T-helper 1 cell (primary cell): ENCODE measurements at places on chromosomes 4 and X.

- no peak for DNase-seq
Observed at GRCh38 chrX:103124284-103124683, 31.3 kb upstream of the NXF3 start.

DNA sequence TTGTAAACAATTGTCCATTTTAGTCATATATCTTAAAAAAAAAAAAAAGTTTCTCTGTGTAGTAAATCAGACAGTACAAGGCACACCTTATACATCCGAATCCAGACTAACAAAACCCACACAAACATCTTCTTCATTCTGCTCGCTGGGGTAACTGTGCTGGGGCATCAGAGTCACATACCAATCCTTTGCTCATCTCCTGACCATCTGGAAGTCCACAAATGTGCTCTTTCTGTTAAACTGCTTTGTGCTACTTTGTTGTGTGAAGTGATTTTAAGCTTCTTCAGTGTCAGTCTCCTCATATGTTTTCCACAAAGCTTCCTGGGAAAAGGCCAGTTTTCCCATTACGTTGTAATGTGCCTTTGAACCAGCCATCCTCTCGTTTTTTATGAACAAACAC, 86.2 kb upstream of the CBR4 start:
- no peak for DNase-seq

DNA sequence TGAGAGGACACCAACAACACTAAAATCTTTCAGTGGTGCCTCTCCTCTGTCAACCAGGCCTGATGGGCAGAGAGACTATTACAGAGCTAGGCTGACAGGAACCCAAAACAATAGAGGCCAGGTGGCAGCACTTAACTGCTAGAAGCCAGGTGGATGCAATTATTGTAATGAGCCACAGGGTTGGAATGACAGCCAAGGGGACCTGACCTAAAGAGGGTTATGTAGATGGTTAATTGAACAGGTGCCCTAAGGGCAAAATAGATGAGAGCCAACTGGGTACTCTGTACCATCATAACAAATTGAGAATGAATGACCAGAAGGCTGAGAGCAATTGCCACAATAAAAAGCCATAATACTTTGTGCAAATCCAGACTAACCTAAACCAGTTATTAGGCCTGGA, 24.7 kb upstream of the FRAS1 start:
- DNase-seq, result no peak

DNA sequence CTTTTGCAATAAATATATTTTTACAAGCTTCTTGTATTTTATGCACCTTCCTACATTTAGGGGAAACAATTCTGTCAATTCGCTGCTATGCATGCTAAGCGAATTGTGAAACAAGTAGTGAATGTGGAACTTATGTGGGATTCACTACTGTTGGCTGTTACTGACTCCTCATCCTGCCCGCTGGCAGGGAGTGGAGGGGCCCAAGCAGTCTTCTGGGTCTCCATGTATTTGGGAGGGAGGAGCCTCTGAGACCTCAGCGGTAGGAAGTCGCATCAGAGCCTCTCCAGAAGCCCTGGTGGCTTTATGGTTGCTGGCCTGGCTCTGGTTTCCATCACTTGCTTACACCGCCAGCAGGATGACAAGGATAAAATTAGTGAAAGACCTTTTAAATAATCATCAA, 3.7 kb upstream of the SETD7 start:
- DNase-seq, result no peak

- no peak for DNase-seq
Observed at GRCh38 chr4:147678796-147679549, 5.0 kb downstream of the PRMT9 start.

DNA sequence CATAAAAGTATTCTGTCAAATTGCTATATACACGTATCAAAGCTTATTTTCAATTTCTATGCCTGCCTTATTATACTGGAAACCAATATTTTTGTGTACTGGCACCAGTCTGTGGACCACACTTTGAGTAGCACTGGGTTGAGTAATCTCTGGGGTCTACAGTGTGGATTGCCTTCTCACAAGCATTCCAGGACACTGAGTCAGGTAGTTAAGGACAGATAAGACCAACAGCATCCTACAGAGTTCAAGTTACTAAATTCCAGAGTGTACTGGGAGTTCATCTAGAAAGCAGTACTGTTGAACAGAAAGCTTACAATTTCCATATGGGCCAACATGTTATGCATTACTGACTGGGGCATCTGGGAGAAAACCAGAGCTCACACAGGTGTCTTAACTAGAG, 61.8 kb downstream of the VMA21 start:
- DNase-seq, result no peak

DNA sequence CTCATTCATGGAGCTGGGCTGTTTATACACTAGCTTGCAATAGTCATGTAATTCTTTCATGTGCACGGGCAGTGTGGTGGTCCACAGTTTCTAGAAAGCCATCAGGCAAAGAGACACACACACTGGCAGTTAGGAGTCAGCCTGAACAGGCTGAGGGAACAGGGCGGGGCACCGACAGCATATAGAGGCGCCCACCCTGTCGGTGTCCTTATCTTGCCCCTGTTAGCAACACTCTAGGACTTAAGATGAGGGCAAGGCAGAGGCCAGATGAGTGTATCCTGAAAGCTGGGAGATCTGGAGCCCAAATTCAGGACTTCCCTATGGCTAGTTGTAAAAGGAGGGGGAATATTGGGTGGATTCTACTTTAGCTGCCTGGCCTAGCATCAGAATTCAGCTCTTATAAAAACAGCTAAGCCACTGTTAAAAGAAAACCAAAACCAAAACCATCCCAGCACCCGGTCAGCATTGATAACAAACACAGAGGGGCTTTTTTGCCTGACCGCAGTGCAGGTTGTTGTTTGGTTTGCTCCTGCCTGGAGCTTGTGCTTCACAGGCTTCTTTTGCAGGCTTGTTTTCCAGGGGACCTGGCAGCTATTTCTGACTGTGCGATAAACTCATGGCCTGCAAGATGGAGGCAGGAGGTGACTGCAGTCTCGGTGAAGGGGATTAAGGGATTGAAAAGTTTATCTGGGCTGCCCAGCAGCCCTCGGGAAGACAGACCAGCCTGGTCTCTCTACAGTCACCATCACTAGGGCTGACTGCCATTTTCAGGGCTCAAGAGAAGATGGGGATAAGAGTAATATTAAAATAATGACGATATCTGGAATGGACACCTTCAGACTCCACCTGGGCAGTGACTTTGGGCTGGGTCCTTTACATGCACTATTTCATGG, 638.9 kb downstream of the MID1IP1 start:
- peak; percentile 38 for DNase-seq

DNA sequence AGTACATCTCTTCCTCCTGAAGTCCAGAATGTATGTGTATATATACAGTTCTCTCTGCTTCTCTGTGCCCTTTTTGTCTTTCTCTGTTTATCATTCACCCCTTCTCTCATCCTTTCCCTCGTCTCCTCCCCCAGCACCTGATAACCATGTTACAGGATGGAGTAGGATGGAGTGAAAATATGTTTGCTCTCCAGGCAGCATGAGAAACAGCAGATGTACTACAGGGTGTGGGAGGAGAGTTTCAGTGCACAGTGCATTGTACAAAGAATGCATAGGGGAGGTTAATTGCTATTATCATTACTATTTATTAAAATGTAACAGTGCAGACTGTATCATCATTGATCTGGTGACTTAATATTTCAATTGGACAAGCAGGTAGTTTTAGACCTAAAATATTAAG, 104.5 kb downstream of the MFAP3L start:
- no peak for DNase-seq

GRCh38 chr4:150232029-150232428, 153.8 kb downstream of the DCLK2 start:
- DNase-seq, result no peak

DNA sequence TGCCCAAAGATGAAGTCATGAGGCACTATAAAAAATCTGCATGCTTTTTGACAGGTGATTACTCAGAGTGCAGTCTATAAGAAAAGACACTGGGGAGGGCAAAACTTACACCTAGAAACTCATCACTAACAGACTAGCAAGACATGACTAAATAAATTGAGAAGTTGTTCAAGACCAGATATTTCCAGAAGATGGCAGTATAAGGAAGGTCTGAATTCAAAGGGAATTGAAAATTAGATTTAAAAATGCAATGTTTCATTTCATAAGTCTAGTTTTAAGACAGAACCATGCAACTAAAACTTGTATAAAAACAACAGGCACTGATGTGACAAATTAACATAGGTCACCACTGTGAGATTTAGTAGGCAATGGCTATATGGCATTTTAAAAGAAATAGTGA, 232.5 kb upstream of the POF1B start:
- no peak for DNase-seq

DNA sequence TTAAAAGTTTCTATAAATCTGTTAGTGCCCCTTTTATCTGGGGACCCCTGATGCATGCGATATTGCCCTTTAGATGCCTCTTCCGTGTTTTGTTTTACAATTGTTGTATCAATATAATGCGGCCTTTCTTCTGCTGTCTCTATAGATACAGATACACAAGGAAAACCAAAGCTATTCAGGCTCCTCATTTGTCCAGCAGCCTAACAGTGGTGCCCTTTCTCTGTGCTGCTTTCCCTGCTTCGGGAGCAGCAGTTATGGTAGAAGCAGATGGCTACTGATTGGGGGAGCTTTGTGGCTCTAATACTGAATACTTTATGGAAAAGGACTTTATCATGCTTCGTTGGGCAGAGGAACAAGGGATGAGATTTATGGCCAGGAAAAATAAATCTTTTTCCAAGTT, 10.6 kb upstream of the PRDM8 start:
- no peak for DNase-seq

DNA sequence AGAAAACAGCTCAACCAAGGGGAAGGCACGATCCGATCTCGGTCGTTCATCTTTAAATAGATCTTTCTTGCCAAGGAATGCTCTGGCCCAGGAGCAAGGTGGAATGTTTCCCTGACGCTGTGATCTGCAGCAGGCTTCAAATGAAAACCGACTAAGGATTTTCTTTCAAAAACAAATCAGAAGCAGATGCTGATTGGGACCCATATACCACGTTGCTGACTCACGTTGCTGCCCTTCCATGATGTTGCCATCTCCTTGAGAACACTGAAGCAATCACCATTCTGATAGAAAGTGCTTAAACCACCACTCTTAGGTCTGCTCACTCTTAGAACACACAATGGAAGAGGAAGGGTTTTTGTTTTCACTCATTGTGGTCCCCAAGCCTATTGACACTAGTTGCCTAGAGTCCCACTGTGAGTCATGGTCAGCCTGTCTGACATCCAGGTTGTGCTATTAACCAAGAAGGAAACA, 26.1 kb downstream of the LAMTOR3 start:
- no peak for DNase-seq

DNA sequence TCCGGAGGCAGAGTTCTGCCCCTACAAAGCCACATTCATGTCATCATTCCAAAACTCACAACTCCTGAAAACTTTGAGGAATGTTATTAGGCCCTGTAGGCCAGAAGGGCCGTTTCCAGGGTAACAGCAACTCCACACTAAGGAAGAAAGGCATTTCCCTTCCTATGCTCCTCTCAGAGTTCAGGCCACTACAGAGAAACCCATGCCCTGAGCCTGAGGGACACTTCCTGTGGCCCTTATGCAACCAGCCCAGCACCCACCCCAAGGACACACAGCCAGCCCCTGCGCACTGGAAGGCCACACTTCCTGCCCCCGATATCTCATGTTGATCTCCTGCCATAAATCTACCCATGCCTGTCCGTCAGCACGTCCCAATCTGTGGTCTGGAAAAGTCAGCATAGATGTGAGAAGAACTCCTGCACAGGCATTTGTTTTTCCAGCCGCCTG, 289.3 kb downstream of the BCOR start:
- no peak for DNase-seq

GRCh38 chr4:82428526-82428968, 1.7 kb downstream of the HNRNPDL start:
- no peak for DNase-seq

- no peak for DNase-seq
Observed at GRCh38 chr4:147590249-147590920, 26.8 kb upstream of the TMEM184C start.

GRCh38 chrX:9597361-9598035, 132.6 kb downstream of the TBL1X start:
- no peak for DNase-seq

DNA sequence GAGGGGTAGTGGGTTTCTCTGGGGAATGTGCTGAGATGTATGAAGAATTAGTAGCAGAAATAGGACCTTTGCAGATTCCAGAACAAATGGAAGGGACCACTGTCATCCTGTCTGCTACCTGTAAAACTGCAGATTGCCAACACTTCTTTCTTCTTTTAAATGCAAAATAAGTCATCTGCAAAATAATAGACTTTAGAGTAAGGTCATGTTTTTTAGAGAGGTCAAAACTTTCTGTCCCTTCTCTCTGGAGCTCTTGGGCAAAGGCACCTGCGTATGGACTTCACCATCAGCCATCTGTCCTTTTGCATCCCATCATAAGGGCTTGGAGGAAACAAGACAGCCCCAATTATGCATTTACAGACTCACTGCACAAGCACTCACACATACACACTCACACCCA, 121.1 kb upstream of the PPARGC1A start:
- DNase-seq, result no peak

- no peak for DNase-seq
Observed at GRCh38 chrX:106300239-106300638, 132.1 kb downstream of the PWWP3B start.

DNA sequence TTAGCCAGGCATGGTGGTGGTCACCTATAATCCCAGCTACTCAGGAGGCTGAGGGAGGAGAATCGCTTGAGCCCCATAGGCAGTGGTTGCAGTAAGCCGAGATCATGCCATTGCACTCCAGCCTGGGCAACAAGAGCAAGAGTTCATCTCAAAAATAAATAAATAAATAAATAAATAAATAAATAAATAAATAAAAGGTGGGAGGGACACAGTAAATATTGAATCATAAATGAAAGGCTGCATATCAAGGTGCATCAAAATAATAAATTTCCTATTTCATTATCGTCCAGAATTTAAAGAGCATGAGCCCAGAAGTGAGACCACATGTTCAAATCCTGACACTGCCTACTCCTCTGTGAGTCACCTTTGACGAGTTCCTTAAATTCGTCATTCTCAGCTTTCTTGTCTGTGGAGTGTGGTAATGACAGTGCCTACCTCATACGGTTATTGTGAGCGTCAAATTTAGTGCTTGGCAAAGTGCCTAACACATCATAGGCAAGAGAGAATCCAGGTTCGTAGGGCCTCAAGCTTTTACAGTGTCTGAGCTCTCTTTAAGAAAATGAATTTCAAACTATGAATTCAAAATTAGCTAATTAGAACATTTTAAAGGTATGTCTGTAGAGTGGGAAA, 49.9 kb downstream of the IL15 start:
- no peak for DNase-seq

DNA sequence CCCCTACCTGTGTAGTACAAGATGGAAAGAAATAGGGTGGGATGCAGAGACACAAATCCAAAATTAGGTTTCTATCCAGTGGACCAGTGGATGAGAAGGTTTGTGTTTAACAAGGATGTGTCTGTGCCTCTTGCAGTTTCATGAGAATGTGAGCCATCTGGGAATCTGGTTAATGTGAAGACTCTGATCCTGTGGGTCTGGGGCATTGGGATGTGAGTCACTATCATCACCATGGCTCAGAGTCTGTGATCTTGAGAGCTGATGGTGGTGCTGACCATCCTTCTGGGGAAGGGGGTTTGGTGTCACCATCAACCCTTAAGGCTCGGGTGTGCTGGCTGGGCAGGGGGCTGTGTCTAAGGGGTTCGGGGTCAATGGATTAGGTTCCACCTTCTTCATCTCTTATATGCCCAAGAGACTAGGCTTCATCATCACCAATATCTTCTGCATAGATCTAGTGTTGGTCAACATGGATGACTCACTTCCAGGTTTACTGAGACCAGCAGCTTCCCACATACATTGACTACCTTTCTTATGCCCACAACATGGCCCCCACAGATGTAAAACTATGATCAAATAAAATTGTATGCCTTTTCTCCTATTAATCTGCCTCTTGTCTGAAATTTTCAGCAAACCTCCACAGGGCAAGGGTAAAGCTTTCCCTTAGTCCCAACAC, 65.7 kb upstream of the MID1 start:
- DNase-seq, result no peak
